ENCODE measurements at places on chromosomes 3 and 15. TPM values are rescaled to one million over a fixed set of nuclear protein-coding genes. Genes with fewer than 3 reads are reported as not detected.

Gene TMEM40
- not detected for total RNA-seq

Gene CATSPER2
- total RNA-seq: 0.37 TPM

Gene PRR20G
- not detected for total RNA-seq

Gene TMC3
- total RNA-seq: not detected

Gene TMEM115
- 27.6 TPM for total RNA-seq

Gene BCL2A1
- 2.7 TPM for total RNA-seq

Gene LIPC
- total RNA-seq: 1.3 TPM

Gene B3GNT5
- total RNA-seq: 1.00 TPM

Gene MEX3B
- total RNA-seq: 6.1 TPM

Gene ZIC1
- total RNA-seq: not detected

Gene GNAT1
- total RNA-seq: not detected

Gene GRM7
- total RNA-seq: under 0.01 TPM

Gene BUB1B
- 2.4 TPM for total RNA-seq

Gene SLC51A
- total RNA-seq: not detected

Gene TTC23
- total RNA-seq: 26.5 TPM

Gene NOX5
- 0.09 TPM for total RNA-seq

Gene CACNA2D2
- total RNA-seq: 0.09 TPM

Gene SLC12A8
- 79.0 TPM for total RNA-seq

Gene IFT122
- total RNA-seq: 20.2 TPM

Gene CD96
- 0.09 TPM for total RNA-seq

Gene PLSCR2
- total RNA-seq: not detected
